ENCODE measurements at places on chromosomes 7 and 10.
A peak's percentile ranks its signal among the peaks of the same experiment; 100 is the strongest.

DNA sequence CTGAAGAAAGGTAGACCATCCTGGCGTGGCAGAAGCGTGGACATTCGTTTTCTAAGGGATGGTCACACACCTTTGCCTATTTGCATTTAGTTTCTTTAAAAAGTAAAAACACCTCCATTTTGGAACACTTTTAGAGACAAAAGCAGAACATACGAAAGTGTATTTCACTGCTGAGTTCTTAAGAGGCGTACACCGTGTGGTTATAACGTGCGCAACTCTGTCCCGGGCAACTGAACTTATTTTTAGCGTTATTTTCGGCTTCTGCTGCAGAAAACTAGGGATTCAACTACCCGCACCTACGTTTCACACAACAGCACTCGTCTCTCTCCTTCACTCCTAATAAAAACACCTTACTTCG lies 557 bp upstream of the LSM8 start:
- no peak for DNase-seq

DNA sequence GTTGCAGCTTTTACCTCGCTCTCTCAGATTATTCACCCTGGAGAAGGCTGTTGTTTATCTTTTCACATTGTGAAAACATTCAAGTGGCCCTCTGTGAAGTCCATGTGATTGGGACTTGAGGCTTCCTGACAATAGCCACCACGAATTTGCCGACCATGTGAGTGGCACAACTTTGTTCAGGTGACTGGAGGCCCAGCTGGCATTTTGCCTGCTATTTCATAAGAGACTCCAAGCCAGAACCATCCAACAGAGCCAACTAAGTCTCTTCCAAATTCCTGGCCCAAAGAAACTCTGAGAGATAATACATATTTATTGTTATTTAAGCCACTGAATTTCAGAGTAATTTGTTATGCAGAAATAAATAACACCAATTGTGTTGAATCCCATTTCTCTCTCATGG lies 38.2 kb upstream of the CCSER2 start:
- no peak for DNase-seq

DNA sequence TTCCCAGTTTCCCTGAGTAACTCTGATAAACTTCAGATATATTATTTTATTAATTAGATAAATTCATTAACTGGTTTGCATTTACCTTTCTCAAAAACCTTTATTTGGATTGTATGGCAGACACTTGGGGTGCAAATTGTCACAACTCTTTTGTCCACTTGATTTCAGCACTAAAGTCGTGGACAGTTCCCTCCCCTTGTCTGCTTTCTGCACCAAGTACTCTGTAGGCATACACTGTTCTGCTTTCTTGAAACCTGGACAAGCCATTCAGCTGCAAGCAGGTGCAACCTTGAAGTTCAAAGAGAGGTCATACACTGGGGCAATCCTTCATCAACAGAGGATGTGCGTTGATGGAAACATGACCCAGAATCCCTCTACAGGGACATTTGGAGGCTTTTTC lies 162.9 kb downstream of the ARL5B start:
- peak; percentile 2 for DNase-seq

- DNase-seq = peak; percentile 73
Observed at GRCh38 chr7:132500727-132501440, 75.4 kb downstream of the PLXNA4 start.

Measured in GM03348 (cell line).